ENCODE measurements at places on chromosomes 6 and 20.

DNA sequence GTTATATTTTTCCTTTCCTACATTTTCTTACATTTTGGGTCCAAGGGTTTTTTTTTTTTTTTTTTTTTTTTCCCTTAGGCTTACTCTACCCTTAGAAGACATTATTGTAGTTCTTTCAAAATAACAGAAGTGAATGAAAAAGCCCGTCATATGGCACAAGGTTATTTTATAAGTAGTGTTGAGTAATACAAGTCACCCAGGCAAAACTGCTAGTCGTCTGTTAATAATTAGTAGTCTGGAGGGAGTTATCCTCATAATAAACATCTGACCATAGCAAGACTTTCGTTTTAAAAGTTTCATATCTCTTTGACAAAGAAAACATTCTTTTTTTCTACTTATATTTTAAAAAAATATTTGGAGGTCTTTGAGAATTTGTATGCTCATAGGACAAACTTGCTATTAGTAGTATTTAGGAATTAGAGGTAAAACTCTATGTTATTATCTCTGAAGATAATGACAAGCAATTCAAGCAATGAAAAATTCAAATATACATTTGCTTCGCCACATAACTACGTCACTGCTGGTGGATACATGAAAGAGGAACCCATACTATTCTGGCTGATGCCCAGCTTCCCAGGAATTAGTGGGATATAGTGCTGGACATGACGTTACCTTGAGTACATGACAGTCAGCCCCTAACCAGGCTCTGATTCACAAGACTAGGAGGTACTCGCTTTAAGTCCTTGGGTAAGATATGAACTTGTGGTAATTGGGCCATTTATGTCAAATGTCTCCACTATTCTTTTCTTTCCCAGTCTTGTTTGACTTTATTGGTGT is 532.8 kb downstream of the GRIK2 start:
- no peak overlapping the region for H3K27ac ChIP-seq
- DNase-seq, result no peak
- no peaks in the 10 kb centered on the region for H3K4me1 ChIP-seq
- H3K27me3 ChIP-seq, result no peaks in the 10 kb centered on the region
- no peak overlapping the region for H3K4me3 ChIP-seq

DNA sequence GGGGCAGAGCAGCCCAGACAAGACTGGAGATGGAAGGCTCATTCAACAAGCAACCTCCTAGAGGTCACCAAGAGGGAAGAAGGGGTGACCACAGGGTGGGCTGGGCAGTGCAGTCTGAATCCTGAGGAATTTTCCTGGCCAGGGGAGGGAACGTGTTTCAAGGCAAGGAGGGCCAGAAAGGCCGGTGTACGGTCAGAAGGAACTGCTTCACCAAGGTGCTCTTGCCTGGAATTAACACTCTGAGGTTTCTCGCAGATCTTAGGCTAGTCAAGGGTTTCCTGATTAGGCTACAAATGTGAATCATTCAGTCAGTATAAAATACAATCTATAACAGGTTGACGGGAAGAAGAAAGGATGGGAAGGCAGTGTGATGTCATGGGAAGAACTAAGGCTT is 199.3 kb downstream of the LRFN2 start:
- no peaks in the 10 kb centered on the region for H3K36me3 ChIP-seq
- peaks cover 24% of the 10 kb centered on the region for H3K27me3 ChIP-seq
- H3K4me1 ChIP-seq, result peaks cover 10% of the 10 kb centered on the region
- no peak overlapping the region for H3K27ac ChIP-seq
- no peak for DNase-seq

DNA sequence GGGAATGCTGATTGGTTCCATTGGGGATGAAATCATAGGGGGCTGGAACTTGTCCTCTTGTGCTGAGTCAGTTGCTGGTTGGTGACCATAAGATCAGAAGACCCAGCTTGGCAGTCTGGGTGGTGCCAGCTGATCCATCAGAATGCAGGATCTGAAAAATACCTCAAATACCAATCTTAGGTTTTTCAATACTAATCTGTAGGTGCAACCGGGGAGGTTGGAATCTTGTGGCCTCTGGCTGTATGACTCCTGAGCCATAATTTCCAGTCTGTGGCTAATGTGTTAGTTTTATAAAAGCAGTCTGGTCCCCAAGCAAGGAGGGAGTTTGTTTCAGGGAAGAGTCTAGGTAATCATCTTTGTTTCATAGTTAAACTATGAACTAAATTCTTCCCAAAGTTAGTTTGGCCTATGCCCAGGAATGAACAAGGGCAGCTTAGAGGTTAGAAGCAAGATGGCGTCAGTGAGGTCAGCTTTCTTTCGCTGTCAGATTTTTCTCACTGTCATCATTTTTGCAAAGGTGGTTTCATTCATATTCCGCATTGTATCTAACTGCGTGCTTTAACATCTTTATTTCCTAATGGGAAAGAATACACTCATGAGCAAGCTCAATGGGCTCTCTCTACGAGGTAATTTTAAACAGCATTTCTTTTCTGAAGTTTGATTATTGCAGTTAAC is 2.0 kb downstream of the ARMH2 start:
- H3K27me3 ChIP-seq, result no peaks in the 10 kb centered on the region
- H3K4me1 ChIP-seq, result peaks cover 5% of the 10 kb centered on the region
- no peak overlapping the region for H3K4me3 ChIP-seq
- no peak overlapping the region for H3K27ac ChIP-seq
- H3K36me3 ChIP-seq, result no peaks in the 10 kb centered on the region

DNA sequence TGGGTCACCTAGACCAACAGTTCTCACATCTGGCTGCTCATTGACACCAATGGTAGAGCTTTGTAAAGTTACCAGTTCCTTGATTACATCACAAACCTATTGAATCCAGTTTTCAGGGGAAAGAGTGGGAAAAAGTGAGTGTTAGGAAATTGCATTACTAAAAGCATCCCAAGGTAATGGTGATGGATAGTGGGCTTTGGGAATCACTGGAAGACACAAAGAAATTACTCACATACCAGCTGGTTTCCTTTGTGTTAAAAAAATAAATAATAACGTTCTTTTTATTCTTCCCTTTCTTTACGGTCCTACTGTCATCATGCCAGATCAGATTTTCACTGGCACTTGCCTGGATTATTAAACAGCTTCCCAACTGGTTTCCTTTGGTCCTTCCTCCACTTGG is 370.7 kb downstream of the RFPL4B start:
- no peak for DNase-seq
- no peak overlapping the region for H3K4me3 ChIP-seq
- no peak overlapping the region for H3K27ac ChIP-seq
- H3K4me1 ChIP-seq, result no peaks in the 10 kb centered on the region
- H3K27me3 ChIP-seq, result no peaks in the 10 kb centered on the region

GRCh38 chr20:50654904-50655303 is 36.4 kb downstream of the RIPOR3 start:
- H3K27ac ChIP-seq, result no peak overlapping the region
- H3K36me3 ChIP-seq, result no peaks in the 10 kb centered on the region
- no peaks in the 10 kb centered on the region for H3K27me3 ChIP-seq
- no peaks in the 10 kb centered on the region for H3K4me1 ChIP-seq
- no peak for DNase-seq

Data from progenitor cell of endocrine pancreas (in vitro differentiated cells).